Pulmonary artery endothelial cell (primary cell): ENCODE measurements at places on chromosomes 2 and 18.
A peak's percentile ranks its signal among the peaks of the same experiment; 100 is the strongest.

- DNase-seq, result no peak
Observed at GRCh38 chr2:20327370-20327769, 23.3 kb downstream of the PUM2 start.

DNA sequence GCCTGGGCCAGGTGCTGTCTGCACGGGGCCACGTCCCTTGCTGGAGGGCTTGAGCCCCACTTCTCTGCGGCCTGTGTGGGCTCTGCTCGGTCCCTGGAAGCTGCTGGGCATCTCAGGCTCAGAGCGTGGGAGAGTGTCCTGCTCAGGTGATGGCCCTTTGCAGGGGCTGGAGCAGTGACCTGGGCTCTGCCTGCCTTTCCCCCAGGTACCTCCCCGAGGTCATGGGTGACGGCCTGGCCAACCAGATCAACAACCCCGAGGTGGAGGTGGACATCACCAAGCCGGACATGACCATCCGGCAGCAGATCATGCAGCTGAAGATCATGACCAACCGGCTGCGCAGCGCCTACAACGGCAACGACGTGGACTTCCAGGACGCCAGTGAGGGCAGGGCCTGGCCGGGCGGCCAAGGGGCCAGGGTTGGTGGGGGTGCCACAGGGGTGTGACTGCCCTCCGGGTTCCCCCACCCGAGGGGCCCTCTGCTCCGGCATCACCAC lies 29.9 kb downstream of the GPC1 start:
- DNase-seq, result no peak

DNA sequence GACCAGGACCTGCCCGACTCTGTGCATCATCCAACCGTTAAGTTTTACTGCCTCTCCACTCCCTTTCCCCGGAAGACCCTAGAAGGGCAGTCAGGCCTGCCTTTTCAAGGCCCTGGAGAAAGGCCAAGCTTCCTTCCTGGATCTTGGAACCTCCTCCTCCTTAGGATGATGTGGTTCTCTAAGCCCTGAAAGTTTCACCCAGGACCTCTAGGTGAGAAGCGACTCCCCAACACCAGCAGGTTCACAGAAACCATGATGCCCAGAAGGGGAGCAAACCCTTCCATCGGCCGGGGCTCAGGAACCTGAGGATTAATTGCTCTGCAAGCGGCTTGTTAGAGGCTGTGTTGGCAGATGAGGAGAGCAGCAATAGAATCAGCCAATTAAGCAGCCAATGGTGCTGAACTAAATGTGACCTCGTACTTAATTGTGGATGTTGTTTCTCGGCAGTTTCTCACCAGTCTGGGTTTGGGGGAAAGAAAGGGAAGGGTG lies 94.2 kb upstream of the FZD7 start:
- no peak for DNase-seq

DNA sequence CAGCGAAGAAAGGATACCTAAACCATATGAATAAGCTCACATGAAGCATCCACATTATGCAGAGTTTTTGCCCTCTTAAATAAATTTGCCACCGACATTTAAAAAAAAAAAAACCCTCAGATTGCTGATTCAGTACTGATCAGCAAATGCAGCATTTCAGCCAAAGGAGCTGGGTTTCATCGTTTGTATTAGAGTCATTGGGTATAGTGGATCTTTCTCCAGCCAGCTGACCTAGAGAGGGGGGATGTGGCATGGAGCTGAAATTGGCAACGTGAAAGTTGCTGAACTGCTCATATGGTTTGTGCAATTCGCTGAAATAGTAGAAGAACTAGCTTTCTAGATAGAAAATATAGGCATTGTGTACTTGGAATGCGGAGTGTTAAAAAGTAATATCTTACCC lies 73.5 kb upstream of the ZNF397 start:
- DNase-seq, result no peak

DNA sequence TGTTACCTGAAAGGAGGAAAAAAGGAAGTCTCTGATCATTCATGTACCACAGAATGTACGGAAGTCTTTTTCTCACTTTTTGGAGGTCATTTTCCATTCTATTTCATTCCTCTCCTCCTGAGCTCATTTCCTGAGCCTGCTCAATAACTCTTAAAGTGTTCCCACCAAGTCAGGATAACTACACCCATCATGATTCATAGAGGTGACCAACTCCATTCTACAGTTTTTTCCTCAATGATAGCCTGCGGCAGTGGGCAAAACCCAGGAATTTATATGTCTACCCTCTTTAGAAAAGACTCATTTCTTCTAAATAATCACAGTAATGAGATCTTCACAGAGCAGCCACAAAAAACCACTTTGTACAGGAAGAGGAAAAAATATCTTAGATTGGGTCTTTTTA lies 372.5 kb downstream of the RBM43 start:
- DNase-seq, result no peak

DNA sequence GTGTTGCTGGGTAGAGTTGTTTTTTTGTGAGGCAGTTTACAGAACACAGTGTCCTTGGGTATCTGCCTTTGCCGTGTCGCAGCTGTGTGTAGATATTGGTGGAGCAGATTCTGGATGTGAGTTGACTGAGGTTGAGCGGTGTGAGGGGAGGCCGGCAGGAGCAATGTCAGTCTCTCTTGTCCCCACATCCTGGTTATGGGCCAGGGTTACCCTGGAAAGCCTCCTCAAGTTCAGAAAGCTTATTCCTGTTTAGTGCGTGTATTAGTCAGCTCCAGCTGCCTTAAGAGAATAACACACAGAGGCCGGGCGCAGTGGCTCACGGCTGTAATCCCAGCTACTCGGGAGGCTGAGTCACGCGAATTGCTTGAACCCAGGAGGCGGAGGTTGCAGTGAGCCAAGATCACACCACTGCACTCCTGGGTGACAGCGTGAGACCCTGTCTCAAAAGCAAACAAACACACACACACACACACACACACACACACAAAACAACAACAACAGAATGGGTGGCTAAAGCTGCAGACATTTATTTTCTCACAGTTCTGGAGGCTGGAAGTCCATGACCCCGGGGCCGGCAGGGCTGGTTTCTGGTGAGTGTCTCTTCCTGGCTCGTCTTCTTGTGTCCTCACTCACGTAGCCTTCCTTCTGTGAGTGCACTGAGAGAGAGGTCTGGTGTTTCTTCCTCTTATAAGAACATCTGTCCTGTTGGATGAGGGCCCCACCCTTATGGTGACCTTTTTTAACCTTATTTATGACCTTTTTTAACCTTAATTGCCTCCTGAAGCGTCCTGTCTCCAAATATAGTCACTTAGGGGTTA lies 5.1 kb downstream of the NCK2 start:
- no peak for DNase-seq

- no peak for DNase-seq
Observed at GRCh38 chr2:198040835-198041234, 236.4 kb downstream of the PLCL1 start.

DNA sequence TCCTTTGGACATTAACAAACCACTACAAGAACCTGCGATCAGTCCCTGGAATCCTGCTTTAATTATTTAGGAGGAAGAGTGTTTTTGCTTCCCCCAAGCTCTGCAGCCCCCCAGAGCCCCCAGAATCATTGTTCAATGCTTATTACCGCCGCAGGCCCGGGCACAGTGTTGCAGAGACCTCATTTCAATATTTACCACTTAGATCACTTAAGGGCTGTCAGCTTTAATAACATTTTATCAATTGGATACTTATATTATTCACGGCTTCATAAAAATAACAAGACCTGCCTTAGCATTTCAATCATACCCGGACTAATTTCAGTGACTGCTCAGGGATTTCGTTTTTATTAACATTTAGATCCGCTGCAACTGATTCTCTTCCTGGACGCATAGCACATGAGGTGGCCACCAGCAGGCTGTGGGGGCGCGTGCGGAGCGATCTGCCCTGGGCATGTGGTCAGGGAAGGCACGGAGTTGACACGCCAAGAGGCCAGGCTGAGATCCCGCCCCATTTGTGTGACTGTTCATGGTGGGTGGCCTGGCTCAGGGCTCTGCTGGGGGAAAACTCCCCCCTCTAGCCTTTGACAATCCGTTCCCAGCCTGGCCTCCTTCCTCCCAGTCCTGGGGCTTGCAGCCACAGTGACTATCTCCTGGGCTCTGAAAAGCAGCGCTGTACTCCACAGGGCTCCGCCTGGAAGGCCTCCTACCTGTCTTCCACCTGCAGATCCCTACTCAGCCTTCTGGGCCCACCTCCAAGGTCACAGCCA lies 267.6 kb downstream of the SRBD1 start:
- DNase-seq, result no peak

- no peak for DNase-seq
Observed at GRCh38 chr2:28320009-28320365, 72.7 kb upstream of the FOSL2 start.

DNA sequence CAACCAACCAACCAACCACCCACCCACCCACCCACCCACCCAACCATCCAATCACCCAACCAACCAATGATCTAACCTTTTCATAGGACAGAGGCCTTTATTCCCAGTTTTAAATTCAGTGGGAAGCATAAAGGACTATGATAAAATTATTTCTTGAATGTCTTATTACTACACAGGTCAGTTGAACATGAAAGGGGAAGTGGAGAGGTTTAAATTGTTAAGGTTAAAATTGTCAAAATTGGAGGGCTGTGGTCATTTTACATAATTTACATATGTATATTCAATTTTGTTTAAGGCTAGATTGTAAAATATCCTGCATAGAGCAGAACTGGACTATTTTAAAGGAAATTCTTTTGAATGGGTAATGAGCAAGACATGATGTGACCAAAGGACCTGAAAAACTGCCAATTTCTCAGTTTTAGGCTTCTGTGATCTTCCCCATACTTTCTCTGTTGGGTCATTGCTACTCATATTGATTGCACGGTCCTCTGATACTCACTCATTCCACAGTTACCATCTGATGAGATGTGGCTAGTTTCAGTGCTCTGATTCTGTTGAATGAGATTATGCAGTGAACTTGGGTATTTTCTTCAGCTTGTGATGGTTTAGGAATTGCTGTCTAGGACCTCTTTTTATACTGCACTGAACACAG lies 127.4 kb downstream of the PLCL1 start:
- DNase-seq, result no peak

DNA sequence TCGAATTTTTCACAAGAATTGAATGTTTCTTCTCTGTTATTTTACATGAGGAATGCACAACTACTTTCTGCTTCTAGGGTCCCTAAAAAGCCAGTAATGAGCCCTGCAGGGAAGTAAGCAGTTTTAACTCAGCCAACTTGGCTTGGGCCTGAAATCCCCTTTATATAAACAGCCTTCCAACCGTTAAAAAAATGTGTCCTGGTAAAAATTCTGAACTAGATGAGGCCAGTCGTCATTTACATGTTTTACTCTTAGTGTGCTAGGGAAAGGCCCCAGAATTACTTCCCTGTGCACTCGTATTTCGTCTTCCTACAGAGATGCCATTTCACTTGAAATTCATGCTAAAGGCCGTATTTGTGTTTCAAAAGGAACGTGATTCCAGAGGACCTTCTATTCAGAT lies 42.4 kb upstream of the RPE start:
- DNase-seq, result no peak

DNA sequence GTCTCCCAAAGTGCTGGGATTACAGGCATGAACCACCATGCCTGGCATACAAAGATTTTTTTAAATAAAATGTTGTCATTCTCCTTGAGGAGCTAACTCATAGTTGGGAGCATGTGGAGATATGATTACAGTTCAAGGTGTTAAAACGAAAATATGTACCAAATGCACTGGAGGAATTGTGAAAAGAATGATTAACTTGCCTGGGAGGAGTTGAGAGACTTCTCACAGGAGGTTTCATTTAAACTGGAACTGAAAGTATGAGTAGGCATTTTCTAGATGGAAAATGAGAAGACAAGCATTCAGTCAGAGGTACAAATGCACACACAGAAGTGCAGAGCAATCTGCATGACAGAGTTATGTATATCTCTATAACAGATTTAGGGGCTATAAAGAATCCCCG lies 126.6 kb upstream of the PDE1A start:
- DNase-seq, result no peak

GRCh38 chr18:26546875-26547645 lies 1.3 kb downstream of the KCTD1 start:
- DNase-seq, result no peak

- no peak for DNase-seq
Observed at GRCh38 chr2:239932881-239933735, 92.0 kb downstream of the NDUFA10 start.

- no peak for DNase-seq
Observed at GRCh38 chr2:152396763-152397162, 61.8 kb downstream of the FMNL2 start.

- no peak for DNase-seq
Observed at GRCh38 chr2:236663287-236664101, 93.9 kb downstream of the ACKR3 start.

GRCh38 chr18:11747731-11748130 lies 58.7 kb downstream of the GNAL start:
- no peak for DNase-seq

DNA sequence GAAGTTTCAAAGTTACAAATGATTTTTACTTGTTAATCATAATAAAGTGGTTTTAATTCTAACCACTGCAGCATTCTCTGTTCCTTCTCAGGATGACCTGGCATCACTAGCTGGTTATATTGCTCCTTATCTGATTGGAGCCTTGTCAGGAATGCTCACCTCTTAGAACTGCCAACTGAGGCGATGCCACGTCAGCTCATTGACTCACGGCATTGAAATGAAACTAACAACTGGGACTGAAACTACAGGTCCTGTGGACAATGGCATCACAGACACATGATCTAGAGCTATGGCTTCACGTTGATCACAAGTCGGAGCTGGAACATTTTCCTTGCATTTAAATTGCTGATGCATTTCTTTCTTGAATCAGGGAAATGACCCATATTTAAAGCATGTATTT lies 54.9 kb upstream of the MAP2 start:
- peak; percentile 91 for DNase-seq

GRCh38 chr2:11054783-11055678 lies 100.2 kb upstream of the SLC66A3 start:
- no peak for DNase-seq

DNA sequence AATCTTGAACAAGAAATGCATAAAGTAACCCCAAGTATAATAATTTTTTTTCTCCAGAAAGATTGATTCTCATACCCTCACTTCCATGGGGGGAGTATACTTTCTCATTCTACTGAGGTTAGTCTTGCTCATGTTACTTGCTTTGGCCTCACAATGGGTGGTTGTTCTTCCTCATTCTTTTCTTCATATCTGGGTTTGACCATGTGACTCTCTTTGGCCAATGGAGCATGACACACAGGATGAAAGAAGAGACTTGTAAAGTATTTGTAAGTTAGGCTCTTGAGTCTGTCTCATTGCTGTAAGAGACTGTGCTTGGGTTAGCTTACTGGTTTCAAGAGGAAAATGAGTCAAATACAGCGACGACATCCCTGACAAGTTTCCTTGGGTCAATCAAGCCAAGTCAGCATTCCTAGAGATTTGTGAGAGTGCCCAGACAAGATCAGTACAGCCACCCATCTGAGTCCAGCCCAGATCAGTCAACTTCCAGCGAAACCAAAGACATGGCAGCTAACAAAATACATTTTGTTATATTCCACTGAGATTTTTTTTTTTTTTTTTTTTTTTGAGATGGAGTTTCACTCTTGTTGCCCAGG lies 970.2 kb downstream of the BCL11A start:
- no peak for DNase-seq

- peak; percentile 94 for DNase-seq
Observed at GRCh38 chr2:75503048-75503607, 57.6 kb downstream of the EVA1A start.

GRCh38 chr2:24111407-24111901 lies 11.7 kb downstream of the PFN4 start:
- DNase-seq, result no peak
